Tongue (tissue), 3 donors: ENCODE measurements at places on chromosomes 1 and 21.
A peak's percentile ranks its signal among the peaks of the same experiment; 100 is the strongest.

GRCh38 chr1:119384591-119384990 is 16.0 kb downstream of the HAO2 start:
- no peak for DNase-seq

DNA sequence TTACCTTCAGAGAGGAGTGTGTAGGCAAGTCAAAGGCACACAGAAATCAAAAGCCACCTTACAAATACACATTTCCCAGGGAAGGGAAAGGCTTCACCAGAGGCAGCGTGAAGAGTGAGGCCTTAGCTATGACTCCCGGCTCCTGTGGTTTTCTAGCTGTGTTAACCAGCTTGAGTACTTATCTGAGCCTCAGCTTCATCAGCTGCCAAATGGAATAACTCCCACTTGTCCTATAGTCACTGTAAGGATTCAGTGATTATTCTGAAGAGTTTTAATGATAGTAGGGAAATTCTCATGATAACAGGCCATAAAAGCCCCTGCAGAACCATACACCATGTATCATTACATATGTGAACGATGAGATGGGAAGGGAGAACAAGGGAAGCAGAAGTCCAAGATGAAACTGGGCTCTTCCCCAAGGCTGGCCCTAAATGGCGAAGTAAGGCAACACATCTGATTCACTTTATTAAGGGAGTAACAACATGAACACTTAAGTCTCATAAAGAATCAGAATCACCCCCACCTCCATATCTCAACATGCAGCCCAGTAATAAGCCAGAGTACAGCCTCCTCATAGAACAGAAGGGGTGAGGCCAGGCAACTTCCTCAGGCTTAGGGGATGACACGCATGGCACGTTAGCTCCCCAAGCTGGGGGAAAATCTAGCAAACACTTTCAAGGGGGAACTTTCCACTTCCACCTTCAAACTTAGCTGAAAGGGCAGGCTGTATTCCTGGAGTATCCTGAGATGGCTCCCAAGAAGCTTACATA is 63.7 kb downstream of the SLC66A1 start:
- no peak for DNase-seq

DNA sequence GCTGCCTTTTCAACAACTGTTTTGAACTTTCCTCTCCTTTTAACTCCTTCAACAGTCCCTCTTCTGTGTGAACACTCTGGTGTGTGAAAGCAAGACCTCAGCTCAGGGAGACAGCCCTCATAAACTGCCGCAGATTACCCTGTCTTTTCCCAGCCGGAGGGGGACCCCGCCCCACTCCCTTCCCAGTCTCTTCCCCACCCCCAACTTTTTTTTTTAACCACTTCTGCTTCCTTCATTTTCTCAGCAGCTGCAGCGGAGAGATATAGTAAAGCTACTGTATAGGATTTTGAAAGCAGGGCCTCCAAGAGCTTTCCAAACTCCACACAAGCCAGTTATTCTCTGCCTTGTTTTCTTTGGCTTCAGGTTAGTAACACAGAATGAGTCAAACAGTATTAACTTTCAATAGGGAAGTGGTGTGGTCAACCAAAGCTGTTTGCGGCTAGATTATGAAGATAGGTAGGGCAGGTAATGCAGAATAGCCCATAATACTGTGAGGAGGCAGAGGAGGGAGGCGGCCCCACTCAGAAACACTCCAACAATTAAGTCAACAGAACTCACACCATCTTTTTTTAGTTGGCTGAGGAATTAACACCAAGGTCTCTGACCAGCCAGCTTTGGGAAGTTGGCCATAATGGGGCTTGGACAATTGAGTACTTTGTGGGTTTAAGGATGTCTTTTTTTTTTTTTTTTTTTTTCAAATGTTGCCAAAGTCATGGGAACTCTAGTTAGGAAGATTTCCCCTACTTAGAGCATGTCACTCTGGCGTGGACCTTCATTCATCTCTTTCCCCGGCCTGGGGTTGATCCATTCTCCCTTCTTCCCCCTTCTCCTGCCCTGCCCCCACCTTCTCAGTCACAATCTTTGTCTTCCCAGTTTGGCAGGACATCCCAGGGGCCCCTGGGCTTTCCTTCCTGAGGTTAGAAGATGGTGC is 177.0 kb downstream of the CLIC6 start:
- DNase-seq: peak; percentile 83

- peak; percentile 86 for DNase-seq
These were observed 1.5 kb downstream of the STUM start for GRCh38 chr1:226549937-226550671.

DNA sequence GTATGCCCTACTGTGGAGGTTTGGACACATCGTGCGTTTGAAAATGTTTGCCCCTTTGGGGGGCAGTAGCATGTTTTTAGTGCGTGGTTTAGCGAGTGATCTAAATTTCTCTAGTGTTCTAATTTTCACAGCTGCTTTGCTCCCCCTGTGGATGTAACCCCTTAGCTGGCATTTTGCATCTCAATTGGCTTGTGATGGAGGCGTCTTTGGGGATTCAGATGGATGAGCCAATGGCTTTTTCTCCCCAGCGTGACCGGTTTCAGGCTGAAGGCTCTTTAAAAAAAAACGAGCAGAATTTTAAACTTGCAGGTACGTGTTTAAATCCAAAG is 836 bp downstream of the CDC7 start:
- no peak for DNase-seq

DNA sequence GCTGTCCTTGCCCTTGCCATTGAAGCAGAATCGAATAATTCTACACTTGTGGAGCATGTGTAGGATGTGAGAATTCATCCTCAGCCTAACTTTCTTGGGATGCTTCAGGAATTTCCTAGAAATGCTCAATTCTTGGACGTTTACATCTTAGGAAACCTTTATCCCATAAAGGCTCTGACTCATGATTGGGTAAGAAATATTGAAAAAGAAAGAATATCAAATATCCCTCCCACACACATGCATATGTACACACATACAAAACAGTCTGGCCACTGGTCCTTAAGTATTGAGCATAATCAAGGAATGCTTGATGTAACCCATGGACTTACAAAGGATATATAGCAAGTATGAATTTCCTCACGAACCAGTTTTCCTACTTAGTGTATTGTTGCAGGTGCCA is 83.9 kb upstream of the IPO9 start:
- DNase-seq: no peak

GRCh38 chr1:17531682-17532487 is 7.6 kb upstream of the ARHGEF10L start:
- DNase-seq: peak; percentile 76

- no peak for DNase-seq
These were observed 62.3 kb downstream of the GALNT2 start for GRCh38 chr1:230129341-230129740.

DNA sequence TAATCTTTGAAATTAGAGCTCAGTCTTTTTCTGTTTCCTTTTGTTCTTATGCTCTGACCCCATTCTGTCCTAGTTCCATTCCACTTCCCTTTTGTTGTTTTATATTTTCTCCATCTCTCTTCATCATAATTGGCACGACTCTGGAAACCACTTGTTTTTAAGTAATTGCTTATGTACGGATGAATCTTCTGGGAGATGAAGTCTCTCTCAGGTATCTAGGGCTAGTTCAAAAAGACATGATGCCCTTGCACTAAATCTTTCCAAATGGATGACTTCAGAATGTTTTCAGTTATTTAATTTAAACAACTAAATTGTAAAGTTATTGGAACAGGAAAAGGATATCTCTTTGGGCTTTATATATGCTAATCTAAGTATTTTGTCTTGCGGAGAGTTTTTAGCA is at the start of gene OR6F1:
TSS of gene OR6F1 (minus strand) at position 101 of the 400 bp plus-strand sequence. CDS start 3,891 bp downstream, outside the sequence.
- DNase-seq: no peak

GRCh38 chr1:151916726-151917370 is 7.5 kb upstream of the THEM4 start:
- DNase-seq: no peak

GRCh38 chr1:199979071-199979470 is 48.4 kb upstream of the NR5A2 start:
- DNase-seq: peak; percentile 18

DNA sequence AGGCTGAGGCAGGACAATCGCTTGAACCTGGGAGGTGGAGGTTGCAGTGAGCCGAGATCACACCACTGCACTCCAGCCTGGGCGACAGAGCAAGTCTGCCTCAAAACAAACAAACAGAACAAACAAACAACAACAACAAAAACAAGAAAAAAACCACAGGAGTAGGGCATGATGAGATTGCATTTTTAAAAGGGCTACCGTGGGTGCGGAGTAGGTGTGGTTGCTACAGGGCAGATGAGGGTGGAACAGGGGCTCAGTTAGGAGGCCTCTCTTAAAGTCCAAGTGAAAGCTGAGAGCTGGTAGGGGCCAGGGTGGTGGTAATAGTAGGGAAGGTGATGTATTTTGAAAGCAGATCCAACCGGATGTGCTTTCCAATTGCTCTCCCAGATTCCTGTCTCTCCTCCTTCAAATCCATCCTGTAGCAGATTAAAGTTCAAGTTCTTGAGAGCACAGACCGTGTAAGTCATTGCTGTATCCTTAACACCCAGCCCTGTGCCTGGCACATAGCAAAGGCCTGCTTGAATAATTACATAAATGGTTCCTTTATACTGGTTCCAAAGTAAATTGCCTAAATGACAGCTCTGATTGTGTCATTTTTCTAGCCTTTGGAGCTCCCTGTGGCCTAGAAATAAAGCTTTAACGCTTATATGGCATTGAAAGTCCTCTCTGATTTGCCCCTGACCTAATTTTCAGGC is 4.2 kb upstream of the LINGO4 start:
- DNase-seq: no peak

DNA sequence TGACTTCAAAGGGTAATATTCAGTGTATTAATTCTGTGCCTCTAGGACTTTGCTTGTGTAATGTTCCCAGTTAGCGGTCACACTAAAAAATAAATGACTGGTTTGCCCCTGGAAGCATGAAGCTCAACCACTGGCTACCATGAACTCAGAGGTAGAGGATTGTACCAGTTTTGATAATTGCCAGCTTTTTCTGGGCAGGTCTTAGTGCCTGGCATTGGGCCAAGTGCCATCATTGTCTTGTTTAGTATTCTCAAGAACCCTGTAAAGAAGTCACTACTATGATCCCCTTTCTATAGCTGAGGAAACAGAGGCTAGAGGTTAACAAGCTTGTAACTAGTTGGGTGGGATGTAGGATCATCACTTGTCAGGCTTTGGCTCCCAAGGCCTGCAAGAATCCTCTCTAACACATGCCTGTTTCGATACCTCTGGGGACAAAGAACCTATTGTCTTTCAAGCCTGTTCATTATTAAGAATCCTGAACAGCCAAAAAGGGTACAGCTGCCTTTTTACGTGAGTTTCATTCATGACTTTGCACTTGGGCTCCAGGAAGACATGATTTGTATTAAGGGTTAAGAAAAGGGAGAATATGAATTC is 121.9 kb upstream of the JUN start:
- DNase-seq: no peak

DNA sequence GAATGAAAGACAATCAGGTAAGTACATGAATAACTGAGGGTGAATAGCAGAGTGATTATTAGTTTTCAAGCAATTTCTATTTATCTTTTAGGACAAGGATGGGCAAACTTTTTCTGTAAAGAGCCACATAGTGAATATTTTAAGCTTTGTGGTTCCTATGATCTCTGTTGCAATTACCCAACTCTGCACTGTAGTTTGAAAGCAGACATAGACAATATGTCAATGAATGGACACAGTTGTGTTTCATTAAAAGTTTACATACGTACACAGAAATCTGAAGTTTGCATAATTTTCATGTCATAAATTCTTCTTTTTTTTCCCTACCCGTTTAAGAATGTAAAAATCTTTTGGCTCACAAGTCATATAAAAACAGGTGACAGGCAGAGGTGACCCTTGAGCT is 71.4 kb downstream of the ZNF281 start:
- DNase-seq: no peak

DNA sequence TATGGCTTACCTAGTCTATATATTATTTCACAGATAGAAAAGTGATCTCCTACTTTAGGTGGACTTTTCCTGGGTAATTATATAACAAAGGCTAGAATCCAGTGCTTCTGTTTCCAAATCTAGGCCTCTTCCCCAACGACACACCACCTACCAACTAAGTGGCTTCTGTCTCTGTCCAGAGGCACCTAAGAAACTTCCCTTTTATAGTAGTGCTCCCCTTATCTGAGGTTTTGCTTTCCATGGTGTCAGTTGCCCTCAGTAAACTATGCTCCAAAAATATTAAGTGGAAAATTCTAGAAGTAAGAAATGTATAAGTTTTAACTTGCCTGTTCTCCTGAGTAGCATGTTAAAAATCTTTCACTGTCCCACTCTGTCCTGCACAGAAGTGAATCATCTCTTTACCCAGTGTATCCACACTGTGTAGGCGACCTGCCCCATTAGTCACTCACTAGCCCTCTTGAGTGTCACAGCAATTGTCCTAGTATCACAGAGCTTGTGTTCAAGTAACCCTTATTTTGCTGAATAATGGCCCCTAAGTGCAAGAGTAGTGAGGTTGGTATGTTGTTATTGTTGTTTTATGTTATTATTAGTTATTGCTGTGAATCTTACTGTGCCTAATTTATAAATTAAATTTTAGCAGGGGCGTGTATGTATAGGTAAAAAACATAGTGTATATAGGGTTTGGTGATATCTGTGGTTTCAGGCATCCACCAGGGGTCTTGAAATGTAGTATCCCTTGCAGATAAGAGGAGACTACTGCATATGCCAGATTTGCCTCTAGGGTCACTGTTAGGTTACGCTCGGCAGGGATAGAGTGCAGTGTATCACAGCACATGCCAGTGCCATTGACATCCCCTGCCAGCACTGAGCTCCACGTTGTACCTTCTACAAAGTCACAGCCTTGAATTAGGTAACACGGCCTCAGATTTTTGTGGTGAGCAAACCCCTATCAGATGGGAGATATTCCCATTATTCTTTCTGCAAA is 14.7 kb upstream of the CD53 start:
- no peak for DNase-seq

DNA sequence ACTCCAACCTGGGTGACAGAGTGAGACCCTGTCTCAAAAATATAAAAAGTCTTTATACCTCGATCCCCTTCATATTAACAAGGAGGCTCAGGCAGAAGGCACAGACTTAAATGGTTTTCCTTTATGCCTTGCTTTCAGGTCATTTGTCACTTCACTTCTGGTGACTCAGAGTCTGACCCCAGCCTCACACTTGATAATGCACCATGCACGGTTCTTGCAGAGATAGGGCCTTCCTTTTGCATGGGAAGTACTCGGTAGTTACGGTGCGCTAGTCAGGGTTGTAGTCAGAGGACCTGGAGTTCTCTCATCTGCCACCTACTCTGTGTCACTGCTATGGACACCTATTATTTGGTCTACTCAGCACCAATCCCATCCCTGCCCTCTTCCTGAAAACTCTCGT is 43.6 kb upstream of the BMP8B start:
- no peak for DNase-seq
